ENCODE measurements at places on chromosomes 3 and 15.

DNA sequence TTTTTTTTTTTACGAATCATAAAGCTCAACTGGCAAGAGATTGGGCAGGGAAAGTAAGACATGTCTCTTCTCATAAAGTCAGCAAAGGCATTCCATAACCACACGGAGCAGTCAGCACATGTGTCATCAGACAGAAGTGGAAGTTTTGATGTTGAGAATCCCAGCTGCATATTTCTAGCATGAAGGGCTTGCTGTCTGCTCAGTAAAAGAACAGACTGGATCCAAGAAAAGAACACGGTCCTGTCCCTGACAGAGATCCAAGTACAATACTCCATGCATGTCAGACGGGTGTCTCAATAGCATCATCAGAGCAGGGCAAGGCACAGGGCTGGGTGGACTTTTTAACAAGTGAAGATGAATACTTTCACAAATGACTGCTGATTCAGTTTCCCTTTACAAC is 38.2 kb downstream of the ABI3BP start:
- DNase-seq = no peak

GRCh38 chr3:149352556-149352955 is 19.1 kb upstream of the TM4SF18 start:
- peak; percentile 15 for DNase-seq

GRCh38 chr3:127844326-127844942 is 22.1 kb upstream of the MGLL start:
- no peak for DNase-seq

GRCh38 chr3:191356631-191357439 is 26.5 kb upstream of the UTS2B start:
- DNase-seq = no peak

DNA sequence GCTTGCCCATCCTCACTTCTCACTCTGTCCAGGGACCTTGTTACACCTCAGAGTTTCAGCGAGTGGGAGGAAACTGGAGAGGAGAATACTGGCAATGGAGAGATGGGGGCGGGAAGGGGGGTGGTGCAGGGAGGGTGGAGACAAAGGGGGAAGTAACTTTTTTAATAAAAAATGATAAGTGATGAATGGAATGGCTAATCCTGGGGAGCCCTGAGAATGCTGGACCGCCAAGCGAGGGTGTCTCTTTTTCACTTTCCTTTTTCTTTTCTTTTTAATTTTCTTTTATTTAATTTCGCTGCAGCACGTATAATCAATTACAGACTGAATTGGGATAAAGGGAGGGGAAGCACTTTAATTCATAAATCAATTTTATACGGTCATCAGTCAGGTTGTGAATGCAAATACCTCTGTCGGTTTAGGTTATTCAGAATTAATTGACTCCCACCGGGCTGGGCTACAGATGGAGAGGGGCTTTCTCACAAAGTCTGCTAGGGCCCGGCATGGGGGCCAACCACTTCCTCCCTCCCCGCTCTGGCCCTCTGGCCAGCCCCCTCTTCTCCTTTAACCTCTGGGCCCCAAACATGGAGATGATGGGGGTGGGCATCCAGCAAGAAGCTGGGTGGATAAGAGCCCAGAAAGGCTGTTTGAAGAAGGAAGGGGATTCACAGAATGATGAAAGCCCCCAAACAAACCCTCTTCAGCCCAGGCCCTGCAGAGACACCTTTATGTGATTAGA is 106.8 kb upstream of the BOC start:
- no peak for DNase-seq

DNA sequence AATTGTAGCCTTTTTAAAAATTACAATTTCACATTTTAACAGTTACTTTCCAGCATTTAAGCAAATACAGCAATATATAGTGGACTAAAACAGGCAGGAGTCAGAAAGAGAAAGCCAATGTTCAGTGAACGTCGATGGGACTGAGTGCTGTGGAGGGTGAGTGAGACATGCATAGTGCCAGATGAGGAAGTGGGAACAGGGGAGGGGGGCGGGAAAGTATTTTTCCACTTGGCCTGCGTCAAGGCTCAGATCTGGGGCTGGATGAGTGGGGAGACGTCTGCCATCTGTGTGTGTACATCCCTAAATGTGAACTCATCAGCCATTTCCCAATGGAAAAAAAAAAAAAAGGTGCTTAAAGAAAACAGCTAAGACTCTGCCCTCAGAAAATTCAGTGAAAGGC is 19.2 kb upstream of the RAD18 start:
- DNase-seq = no peak

GRCh38 chr3:61299343-61300005 is 48.2 kb upstream of the FHIT start:
- no peak for DNase-seq

All from NCI-H187 (cell line).